Natural killer cell treated with Interleukin-12 subunit alpha and Interleukin-12 subunit beta and Interleukin-15 and Interleukin-18, amount 100 ng/mL, for 72 hours (primary cell): ENCODE measurements at places on chromosomes 7 and 10. TPM values are rescaled to one million over a fixed set of nuclear protein-coding genes. Genes with fewer than 3 reads are reported as not detected.

CALML5 gene
- not detected for total RNA-seq

GRCh38 chr10:124681091-124681490, 63.1 kb downstream of the FAM53B start:
- DNase-seq, result no peak

DNA sequence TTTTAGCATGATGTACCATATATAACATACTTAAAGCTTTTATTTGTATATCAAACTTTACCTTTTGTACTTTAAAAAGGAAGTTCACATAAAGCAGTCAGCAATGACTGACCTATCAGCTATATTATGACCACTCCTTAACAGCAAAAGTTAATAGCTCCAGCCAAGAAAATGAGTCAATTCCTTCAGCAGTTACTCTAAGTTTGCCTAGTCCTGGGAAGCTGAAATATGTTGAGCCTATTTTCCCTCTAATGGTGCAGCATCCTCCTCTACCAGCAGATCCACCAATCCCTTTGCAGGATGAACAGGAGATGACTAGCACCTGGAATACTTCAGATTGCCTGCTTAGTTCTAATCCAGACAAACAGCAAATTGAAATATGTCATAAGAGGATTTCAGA, 64.2 kb downstream of the CUL2 start:
- no peak for DNase-seq

DNA sequence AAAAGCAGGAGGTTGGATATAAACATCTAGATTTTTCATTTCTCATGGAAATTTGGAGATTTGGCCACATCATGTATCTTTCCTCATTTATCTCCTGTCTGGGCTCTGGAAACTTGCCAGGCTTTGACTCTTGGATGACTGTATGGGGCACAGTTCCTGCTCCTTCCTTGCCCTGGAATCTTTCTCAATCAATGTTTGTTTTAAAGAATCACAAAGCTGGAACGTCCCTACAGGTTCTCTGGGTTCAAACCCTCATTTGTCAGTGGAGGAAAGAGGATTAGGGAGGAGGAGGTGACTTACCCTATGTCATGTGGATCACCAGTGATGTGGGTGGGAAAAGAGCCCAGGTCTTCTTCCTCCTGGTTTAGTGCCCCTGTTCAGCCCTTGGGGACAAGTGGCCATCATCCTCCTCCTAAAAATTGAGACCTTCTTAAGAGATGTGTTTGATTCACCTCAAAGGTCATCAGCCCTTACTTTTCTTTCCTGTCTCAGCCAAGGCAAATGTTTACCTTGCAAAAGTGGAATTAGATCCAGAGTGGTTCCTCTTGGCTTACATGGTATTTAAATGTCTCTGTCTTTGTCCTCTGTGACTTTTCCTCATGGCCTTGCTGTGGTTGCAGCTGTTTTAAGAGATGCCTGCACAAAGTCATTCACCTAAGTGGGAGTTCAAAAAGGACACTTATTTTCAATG, 38.8 kb upstream of the PDZD8 start:
- DNase-seq, result no peak

SDK1 gene
- total RNA-seq, result 0.40 TPM

CCZ1B gene
- total RNA-seq, result 66.8 TPM
